Renal pelvis (tissue), 12 donors: ENCODE measurements at places on chromosomes 7 and 10. TPM values are rescaled to one million over a fixed set of nuclear protein-coding genes. Genes with fewer than 3 reads are reported as not detected.

SMURF1 gene
- polyA plus RNA-seq, result 14.3 TPM

SPDYE8 gene
- 0.19 TPM for polyA plus RNA-seq

HMX2 gene
- 1.6 TPM for polyA plus RNA-seq

SPDYE9 gene
- 1.3 TPM for polyA plus RNA-seq

UCMA gene
- polyA plus RNA-seq, result not detected

FKBP14 gene
- polyA plus RNA-seq, result 18.4 TPM

CALN1 gene
- 0.46 TPM for polyA plus RNA-seq

IL6 gene
- not detected for polyA plus RNA-seq

CACUL1 gene
- polyA plus RNA-seq, result 41.3 TPM

TAS2R3 gene
- polyA plus RNA-seq, result 1.6 TPM

XRCC2 gene
- polyA plus RNA-seq, result 12.7 TPM

CCNY gene
- 98.3 TPM for polyA plus RNA-seq

EPO gene
- polyA plus RNA-seq, result 0.34 TPM

LHFPL3 gene
- 6.2 TPM for polyA plus RNA-seq

TMEM178B gene
- 0.34 TPM for polyA plus RNA-seq

CPA1 gene
- 2.3 TPM for polyA plus RNA-seq

AKR1C3 gene
- polyA plus RNA-seq, result 60.5 TPM

MBLAC1 gene
- polyA plus RNA-seq, result 2.6 TPM

PPP1R9A gene
- 28.7 TPM for polyA plus RNA-seq
